ENCODE measurements at places on chromosomes 7 and 10.

- no peak for DNase-seq
These were observed 4.3 kb downstream of the ZSWIM8 start for GRCh38 chr10:73789659-73790055.

DNA sequence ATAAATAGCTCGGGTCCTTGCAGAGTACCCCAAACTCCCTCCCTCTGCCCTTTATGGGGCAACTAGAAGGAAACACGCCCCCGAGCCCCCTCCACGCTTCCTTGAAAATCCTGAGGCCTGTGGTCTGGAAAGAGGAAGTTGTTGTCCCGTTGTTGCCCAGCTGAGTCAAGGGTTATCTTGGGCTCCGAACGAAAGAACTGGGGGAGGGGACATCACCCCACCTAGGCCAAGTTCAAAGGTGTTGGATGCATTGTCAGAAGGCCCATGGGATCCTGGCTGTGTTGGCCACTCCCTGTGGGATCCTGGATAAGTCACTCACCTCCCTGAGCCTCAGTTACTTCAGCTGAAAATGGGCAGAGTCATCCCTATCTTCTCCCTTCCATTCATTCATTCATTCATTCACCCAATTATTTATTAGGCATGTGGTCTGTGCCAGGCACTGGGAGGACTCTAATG, at the start of gene CCL24:
Gene CCL24 (minus strand): TSS at position 26 of the 456 bp plus-strand sequence. CDS start 91 bp downstream, outside the sequence.
- no peak for DNase-seq

DNA sequence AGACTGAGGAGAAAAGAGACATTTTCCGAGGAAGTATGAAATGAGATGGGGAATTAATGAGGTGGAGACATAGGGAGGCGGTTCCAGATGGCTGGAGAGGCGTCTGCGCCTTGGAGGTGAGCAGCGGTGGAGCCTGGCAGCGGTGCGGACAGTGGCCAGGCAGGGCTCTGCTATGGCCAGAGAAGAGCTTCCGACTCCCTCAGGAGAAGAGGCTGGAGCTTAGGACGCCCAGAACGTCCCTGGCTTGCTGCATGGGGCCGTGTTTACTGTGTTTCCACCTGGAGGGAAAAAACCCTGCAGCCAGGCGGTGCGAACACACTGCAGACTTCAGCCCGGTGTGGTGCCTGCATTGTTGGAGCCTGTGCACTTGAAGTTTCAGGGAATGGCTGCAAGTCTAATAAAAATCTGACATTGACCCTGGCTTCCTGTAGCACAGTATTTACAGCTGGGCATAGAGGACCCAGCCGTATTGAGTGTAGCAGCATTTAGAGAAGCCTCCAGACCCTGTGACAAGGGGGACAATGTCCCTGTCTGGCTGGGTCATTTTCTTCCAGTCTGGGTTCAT, 447.1 kb upstream of the MKI67 start:
- no peak for DNase-seq

DNA sequence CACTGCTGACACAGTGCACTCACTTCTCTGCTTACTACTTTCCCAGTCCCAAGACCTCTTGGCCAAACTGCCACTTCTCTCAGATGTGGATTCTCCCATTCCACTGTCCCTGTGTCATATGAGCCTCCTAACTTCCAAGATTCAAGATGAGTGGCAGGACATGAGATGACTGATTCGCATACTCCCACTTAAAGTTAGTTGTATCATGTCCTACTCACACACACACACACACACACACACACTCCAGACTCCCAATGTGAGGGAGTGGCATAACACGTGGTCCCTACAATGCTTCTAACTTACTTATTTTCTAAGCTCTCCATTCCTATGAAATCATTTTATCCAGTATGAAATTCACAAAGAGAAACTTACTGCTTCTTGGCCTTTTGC, 67.0 kb upstream of the CAV2 start:
- no peak for DNase-seq

DNA sequence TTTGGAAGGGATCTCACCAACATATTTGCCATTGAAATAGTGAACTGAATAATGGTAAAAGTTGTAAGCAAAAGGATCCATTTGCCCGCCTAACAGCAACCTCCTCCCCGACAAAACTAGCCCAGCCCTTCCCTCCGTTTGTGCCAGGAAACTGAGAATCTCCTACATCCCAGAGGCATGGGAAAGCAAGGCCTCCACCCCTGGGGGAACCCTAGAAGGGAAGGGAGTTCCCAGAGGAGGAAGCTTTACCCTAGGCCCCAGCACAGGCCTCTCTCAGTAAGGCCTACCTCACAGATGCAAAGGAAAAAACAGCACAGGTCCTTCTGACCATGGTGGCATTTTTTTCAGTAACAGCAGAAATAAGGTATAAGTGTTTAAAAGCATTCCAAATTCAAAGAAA, 229.7 kb downstream of the ELMO1 start:
- no peak for DNase-seq

GRCh38 chr7:44074349-44074695, 8.0 kb downstream of the POLM start:
- no peak for DNase-seq

- DNase-seq, result no peak
These were observed 142.2 kb downstream of the EMX2 start for GRCh38 chr10:117684672-117685211.

- DNase-seq, result no peak
These were observed 1250.5 kb downstream of the TYW1 start for GRCh38 chr7:68247126-68247525.

GRCh38 chr7:22156205-22156604, 200.7 kb downstream of the RAPGEF5 start:
- no peak for DNase-seq

DNA sequence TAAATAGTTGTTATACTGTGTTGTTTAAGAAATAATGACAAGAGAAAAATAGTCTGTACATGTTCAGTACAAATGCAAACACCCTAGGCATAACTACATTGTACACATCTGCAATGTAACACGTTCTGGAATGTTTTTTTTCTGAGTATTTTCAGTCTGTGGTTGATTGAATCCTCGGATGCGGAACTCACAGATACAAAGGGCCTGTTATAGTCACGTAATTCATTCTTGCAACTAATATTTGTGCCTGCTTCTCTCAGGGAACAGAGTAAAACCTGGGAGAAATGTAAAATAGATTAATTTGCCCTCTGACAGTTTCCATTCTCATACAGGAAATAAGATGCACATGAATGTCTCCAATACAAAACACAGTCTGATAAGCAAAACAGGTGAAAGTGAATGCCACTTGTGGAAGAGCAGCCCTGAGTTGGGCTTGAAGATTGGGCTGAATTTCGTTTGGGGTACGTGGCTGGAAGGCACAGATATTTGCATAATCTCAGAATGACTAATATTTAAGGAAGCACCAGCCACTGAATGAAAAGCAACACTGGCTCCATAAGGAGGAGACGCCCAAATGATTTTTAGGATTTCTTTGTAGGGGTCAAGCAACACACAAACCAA, 19.1 kb downstream of the DENND2A start:
- no peak for DNase-seq

DNA sequence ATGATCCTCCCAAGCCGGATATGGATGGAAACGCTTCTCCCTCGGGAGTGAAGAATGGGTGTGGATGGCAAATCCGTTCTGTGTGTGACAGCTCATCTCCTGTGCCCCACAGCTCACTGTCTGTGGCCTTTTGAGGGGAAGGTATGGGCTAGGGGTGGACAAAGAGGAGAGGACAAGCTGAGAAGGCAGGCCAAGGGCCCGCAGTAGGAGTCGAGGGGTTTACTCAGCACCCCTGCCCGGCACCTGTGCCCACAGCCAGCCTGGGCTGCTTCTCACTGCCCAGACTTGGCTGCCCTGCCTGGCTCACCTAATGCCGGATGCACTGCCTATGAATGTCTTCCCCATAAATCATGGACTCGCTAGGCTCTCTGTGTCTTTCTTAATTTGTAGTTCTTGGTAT, 503.8 kb downstream of the TCERG1L start:
- DNase-seq, result no peak

- DNase-seq, result no peak
These were observed 108.3 kb downstream of the RNF216 start for GRCh38 chr7:5673125-5673524.

GRCh38 chr7:148697256-148698006, 1.3 kb upstream of the CUL1 start:
- no peak for DNase-seq

- DNase-seq, result no peak
These were observed 14.5 kb downstream of the CARD11 start for GRCh38 chr7:3029138-3029537.

DNA sequence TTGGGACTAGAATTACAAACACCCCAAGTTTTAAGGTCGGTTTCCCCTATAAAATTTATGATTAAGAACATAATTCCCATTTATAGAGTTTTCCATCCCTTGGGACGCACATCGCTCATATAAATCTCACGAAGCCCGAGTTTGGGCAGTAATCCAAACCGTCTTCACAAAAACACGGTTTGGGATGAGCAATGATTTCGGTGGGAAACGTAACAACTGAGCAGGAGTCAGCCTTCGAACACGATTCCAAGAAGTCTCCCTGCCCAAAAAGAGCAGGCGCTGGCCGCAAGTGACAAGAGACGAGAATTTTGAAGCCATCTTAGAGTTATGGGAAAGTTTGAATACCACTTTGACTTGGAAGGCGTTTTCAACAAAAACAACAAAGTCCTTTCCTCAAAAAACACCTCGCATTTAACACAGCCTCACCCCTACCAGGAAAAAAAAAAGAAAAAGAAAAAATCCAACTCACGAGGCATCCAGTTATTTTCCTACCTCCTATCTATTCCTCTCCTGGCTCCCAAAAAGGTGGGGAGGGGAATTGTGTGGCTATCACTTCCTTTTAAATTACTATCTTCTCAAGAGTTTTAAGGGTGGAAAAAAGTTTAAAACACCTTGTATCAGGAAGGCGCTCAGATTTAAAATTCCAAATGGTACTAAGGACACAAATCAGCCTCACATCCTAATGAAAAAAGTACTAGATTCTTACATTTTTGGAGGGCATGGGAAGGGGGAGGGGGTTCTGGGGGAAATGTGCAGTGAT, 1.6 kb downstream of the SEPHS1 start:
- no peak for DNase-seq

DNA sequence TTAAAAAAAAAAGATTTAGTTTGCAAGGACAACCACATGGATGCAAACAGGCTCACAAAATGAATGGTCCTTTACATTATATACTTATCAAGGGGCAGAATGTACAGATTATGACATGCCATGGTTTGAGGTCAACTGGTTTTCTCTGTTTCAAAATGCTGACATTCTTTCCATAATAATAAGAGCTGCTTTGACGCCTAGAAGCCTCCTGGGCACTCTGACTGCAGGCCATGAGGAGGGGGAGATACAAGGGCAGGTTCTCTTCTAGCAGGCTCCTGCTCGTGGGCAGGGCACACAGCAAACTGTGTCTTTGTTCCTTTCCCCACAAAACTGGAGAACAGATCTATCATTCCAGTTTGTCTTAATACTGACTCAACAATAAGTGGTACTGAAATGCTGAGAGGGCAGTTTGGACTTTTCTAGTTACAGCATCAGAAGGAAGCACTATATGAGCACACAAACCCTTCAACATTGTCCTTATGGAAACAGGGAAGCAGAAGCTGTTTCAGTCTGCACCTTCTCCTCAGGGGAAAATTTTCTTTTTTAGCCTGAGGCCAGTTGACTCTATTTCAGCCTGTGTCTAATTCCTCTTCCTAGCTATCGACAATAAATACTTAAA, 314.9 kb upstream of the AOAH start:
- DNase-seq, result no peak

DNA sequence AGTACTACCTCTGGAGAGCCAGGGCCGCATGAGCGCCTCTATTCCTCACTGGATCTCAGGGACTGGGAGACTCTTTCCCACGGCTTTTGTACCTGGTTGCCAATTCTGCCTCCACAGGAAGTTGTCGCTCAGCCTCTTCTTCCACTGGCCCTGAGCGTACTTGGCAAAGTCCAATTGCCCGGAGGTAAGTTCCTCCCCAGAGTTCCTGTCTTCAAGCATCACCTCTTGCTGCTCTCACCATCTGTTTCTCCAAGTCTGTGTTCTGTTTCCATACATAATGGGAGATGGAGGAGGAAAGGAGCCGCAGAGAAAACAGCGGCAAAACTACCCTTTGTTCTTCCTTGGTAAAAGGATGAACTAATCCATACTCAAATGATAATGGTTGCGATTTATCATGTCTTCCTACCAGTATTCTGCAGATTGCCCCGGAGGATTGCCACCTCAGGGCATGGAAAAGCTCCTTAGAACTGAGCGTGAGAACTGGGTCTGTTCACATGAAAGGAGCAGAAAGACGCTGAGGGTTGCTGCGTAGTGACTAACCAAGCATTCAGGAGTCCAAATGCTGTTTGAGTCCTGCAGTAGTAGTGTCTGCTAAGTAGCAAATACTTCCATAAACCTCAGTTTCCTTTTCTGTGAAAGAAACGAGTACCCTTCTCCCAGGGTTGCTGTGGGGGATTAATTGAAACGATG, 170.2 kb upstream of the GLI3 start:
- DNase-seq, result no peak

- DNase-seq, result no peak
These were observed 37.5 kb downstream of the AGAP4 start for GRCh38 chr10:45809837-45810236.

DNA sequence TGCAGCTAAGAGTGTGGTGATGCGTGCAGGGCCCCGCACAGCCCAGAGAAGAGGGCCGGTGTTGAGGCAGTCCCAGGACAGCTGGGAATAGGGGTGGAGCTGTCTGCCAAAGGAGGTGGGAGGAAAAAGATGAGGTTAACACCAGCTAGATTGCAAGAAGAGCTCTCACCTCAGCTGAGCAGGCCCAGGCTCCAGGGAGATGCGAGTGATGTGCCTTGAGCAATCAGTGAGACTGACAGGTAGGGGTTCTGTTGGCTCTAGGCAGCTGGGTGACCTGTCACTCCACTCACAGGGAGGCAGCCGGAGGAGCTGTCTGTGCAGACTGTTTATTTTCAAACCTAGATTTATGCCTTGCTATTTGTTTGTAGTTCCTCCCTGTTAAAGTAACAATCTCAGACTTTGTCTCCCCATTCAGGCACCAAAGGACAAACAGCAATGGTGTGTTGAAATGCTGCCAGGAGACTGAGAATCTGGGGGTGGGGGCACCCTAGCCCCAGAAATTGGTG, 205.1 kb upstream of the CXCL12 start:
- no peak for DNase-seq

- no peak for DNase-seq
These were observed 65.6 kb downstream of the WIPF3 start for GRCh38 chr7:29871787-29872398.

DNA sequence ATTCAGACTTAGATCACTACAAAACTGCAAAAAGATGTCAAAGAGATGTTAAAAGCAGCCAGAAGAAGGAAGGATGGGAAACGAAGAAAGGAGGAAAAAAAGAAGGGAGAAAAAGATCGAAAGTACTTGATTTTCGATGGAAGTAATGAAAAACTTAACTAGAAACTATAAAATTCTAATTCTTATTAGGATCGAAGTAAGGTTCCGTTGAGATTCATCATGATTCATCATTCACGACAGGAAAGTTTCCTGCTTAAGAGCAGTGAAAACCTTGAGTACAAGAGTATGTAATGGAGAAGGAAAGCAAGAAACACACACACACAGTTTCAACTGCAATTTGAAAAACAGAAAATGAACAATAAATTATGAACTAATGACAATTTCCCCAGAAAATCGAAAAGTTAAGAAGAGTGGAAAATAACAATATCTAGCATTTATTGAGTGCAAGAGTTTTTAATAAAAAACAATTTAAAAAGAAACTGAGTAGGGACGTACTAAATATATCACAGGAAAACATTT, 1.1 kb upstream of the ING3 start:
- DNase-seq, result no peak

All from activated naive CD8-positive, alpha-beta T cell treated with anti-CD3 and anti-CD28 coated beads, Interleukin-2, amount 50 U/mL, for 16 hours (primary cell).